ENCODE measurements at places on chromosomes 11 and 22. TPM values are rescaled to one million over a fixed set of nuclear protein-coding genes. Genes with fewer than 3 reads are reported as not detected.

The LDHAL6A gene
- total RNA-seq, result not detected

The KCTD14 gene
- total RNA-seq, result 1.4 TPM

The SPI1 gene
- 74.7 TPM for total RNA-seq

GRCh38 chr22:41180926-41181325, 24.2 kb upstream of the L3MBTL2 start:
- no peak for DNase-seq

DNA sequence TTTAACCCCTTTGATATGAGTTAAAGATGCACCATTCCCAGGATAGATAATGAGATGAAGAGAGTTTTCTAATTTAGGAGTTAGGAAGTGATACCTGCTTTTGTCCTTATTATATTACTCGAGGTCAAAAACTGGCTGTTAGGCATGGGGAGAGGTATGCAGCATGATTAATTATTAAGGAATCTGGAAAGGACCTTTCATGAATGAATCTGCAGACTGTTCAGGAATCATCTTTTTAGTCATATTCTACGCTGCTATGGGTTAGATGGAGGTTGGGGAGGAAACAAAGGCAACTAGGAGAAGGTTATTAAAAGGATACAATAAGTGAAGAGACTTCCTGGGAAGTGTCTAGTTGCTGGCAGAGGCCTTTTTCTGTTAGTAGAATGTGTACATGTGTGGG, 492.4 kb upstream of the CCDC90B start:
- DNase-seq, result no peak

GRCh38 chr22:22666307-22667091, 22.1 kb downstream of the GGTLC2 start:
- peak; percentile 51 for DNase-seq

DNA sequence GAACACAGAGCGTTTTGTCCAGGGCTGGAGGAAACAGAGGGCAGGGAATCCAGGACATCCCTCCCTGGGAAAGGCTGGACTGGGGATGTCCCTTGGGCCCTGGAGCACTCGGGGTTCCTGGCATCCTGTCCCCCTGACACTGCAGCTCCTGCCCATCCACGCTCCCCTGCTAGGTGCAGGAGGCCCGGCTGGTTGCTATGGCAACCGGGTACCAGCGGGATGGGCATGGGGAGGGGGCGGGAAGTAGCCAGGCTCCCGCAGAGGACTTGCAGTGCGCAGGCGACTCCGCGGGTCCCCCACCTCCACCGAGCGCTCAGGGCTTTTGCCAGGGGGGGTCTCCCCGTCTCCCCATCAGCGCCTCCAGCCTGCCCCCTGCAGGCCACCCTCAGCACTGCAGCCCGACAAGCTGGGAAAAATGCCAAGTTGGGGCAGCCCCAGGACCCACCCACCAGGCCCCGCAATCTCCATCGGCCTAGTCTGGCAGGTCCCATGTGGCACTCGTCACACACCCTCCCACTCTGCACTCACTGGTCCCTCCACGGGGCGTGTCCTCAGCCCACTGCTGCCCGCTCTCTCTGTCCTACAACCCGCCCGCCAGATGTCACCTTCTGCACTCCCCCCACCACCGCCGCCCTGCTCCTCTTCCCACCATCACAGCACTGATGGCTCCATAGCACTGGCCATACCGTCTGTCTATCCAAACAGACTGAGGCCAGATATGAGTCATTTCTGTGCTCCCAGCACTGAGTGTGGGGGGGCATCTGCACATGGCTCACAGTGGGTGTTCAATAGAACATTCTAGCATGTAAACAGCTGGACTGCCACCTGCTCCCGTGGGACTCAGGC, 31.5 kb downstream of the KIAA0930 start:
- no peak for DNase-seq

- DNase-seq, result no peak
Measured at GRCh38 chr11:67408437-67409200, 4.7 kb downstream of the TBC1D10C start.

DNA sequence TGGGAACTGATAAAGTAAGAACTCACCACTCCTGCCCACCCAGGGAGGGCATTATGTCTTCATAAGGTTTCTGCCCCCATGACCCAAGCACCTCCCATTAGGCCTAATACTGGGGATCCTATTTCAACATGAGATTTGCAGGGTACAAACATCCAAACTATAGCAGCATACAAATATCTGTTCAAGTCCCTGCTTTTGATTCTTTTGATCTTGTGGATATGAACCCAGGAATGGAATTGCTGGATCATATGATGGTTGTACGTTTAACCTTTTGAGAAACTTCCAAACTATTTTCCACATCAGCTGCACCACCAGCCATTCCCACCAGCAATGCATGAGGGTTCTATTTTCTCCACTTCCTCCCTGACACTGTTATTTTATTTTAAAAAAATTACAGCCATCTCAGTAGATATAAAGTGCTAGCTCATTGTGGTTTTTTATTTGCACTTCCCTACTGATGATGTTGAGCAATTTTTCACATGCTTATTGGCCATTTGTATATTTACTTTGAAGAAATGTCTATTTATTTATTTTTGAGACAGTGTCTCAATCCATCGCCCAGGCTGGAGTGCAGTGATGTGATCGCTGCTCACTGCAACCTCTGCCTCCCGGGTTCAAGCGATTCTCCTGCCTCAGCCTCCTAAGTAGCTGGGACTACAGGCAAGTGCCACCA, 7.1 kb upstream of the ATG16L2 start:
- no peak for DNase-seq

GRCh38 chr11:131111775-131112174, 195.5 kb upstream of the SNX19 start:
- no peak for DNase-seq

DNA sequence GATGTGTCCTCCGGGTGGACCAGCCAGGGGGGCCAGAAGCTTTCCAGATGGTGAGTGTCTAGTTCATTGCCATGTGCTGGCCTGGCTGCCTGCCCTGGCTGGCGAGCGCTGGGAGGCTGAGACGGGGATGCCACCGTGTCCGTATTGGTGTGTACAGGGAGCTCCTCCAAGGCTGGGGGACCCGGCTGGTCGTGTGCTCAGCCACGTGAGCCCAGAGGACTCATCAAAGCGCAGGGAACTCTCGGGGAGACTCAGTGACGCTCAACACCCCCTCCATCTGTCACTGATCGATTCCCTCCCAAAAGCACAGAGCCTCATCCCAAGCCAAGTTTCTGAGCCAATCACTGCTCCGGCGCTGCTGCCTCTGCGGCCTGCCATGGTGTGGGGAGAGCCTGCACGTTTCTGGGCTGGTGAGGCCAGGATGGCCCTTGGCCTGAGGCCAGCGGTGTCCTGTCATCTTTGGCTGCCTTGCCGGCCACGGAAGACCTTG, 423.7 kb downstream of the SHANK2 start:
- no peak for DNase-seq

- no peak for DNase-seq
Measured at GRCh38 chr11:8988329-8989234, 15.2 kb downstream of the NRIP3 start.

Measured in mesenteric fat pad (tissue), 1 donor.